Activated CD8-positive, alpha-beta memory T cell treated with anti-CD3 and anti-CD28 coated beads for 1 hour (primary cell): ENCODE measurements at places on chromosomes 12 and 14.

GRCh38 chr14:59629444-59630287, 53.1 kb upstream of the CCDC175 start:
- DNase-seq = no peak

DNA sequence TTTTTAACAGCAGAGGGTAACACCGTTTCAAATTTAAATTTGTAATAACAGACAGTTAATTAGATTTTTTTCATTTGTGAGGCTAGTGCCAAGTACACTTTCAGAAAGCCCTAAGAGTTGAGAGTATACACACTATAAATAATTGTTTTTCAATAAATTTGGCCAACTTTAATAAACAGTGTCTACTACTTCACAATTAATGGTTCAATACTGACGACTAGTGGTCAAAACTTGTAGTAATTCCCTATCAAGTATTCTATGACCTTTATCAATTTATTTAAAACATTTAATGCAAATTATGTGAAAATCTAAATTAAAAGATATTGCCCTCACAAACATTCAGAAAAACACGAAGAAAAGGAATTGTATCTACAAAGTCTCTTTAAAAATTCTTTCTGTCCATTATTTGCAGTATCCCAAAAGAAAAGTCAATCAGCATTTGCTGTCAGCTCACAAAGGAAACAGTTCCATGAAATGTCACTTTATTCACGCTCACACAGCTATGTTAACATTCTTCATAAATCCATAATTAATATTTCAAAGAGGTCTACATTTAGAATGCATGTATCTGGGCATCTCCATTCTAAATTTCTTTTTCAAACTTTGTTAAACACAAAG, 91.2 kb downstream of the CEP128 start:
- DNase-seq = no peak

DNA sequence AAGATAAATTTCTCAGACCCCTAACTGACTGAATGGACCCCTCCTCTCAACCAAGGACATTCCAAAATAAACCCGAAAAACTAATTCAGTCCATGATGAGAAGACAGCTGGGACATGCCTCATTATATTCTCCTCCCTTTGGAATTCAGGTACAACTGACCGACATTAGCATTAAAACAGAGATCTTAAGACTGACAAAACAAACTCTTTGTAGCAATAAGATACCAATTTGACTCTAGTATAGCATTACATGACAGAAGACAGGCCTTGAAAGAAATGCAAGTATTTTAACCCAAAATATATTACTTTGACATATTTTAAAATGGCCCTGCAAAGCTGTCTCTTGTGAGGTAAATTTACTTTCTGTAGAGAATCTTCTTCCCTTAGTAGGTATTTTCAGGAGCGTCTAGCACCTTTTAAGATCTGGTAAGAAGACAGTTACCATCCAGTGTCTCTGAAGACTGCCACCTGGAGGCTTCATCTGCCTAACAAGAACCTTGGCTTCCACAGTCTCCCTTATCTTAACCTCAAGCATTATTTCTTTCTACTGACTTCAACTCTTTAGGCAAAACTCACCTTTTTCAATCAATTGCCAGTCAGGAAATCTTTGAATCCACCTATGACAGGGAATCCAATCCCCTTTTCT, 957.5 kb downstream of the SLC6A15 start:
- DNase-seq = no peak

GRCh38 chr14:58362798-58363412, 32.8 kb upstream of the TOMM20L start:
- no peak for DNase-seq

- no peak for DNase-seq
Observed at GRCh38 chr14:44778604-44779003, 183.1 kb downstream of the KLHL28 start.
